Naive thymus-derived CD8-positive, alpha-beta T cell (primary cell): ENCODE measurements at places on chromosomes 4 and X.

- DNase-seq: no peak
Observed at GRCh38 chr4:87895964-87896621, 63.3 kb downstream of the MEPE start.

GRCh38 chr4:21469438-21470300 is 478.9 kb downstream of the KCNIP4 start:
- DNase-seq: no peak

DNA sequence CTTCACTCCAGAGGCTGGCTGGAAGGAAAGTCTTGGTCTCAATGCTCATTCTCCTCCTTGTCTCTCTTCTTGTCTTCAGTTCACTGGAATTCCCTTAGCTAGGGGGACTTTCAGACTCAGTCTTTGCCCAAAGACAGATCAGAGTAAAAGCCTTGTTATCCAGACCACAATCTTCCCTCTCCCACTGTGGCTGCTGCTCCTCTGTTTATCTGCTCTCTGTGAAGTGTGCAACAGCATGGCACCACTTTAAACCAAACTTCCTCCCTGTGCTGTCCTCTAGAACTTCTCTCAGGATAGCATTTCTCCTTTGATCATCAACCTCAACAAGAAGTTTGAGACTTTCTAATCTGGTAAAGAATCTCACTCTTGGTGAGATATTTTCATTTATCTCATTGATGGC is 530.1 kb upstream of the SLIT2 start:
- no peak for DNase-seq

DNA sequence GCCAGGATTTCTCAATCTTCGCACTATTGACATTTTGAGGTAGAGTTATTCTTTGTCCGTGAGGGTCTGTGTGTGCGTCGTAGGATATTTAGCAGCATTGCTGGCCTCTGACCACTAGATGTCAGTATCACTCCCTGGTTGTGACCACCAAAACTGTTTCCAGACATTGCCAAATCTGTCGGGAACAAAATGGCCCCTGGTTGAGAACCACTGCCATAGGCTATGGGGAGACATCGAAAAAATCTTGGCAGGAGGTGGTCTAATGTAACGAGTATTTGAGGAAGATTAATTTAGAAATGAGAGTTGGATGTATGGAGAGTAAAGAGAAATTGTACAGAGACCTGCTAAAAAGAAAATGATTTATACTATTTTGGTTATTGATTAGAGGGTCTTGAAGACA is 108.4 kb downstream of the DOCK11 start:
- peak; percentile 22 for DNase-seq

GRCh38 chr4:78059524-78059889 is 2.4 kb downstream of the FRAS1 start:
- DNase-seq: no peak

DNA sequence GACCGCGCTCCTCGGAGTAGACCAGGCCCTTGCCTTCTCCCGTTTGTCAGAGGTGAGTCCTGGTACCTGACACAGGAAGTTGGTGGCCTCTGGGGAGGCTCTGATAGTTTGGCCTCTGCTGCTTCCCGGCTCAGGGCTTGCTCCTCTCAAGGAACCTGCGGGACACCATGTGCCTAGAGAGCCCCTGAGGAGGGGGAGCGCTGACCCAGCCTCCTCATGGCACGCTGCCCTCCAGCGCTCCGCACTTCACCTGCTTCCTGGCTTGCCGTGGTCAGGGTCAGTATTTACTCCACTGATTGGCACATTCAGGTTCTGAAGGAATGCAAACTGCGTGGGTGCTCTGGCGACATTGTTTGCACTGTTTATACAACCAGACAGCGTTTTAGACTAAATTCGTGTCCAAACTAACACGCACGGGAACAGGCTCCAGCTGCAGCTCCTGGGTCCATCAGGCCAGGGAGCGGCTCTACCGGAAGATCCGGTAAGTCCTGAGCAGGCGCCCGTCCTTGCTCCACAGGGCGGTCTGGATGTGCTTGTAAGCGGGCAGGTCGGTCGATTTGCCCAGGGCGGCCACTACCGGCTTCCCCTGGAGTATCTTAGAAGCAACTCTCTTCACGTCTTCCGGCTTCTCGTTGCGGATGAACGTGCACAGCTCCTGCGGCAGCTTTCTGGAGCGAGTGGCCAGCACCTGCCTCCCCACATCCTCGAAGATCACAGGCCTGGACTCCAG is 121.6 kb upstream of the GRID2 start:
- no peak for DNase-seq

GRCh38 chrX:119419146-119419545 is 20.0 kb downstream of the SLC25A43 start:
- no peak for DNase-seq

DNA sequence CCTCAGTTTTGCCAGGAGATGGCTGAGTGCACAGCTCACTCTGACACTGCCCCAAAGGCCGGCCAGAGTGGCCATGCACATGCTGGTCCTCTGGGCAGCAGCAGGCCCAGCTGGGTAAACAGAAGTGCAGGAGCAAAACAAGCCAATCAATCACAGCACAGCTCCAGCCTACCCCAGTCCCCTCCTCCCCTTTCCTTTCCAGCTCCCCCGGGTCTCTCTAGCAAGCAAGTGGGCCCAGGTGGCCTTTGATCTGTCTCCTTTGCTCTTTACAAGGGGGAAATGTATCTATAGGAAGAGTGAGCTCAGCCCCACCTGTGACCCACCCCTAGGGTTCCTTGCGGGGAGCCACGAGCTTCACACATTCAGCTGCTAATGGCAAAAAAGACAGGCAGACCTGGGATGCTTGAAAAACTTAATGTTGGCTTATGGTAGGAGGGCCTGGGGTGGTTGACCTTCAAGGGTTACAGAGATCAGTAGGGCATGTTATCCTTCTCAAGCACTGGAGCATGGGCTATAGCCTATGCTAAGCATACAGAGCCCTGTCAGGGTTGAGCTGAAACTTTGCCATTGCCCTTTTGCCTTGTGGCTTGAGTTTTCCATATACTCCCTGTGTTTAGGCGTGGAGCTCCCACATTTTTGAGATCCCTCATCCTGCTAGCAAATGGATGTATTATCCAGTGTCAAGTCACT is 57.8 kb upstream of the PLAC1 start:
- no peak for DNase-seq

- DNase-seq: peak; percentile 14
Observed at GRCh38 chrX:136250191-136251040, 784 bp downstream of the MAP7D3 start.

GRCh38 chr4:66852843-66853242 is 692.5 kb downstream of the CENPC start:
- no peak for DNase-seq

DNA sequence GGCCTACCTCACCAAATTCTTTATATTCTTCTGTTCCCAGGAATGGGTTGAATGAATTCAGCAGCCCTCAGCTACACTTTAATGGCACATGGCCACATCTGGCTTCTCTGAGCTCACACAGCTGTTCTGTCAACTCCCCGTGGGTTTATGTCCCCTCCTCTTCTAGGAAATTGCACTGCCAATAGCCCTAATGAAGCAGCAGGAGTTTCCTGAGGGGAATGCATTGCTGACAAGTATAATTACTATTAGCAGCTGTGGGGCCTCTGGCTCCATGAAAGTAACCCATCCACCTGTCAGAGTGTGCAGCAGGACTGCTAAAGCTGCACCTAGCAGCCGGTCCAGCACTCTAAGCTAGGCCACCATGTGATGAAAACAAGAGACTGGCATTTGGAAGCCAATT is 50.3 kb downstream of the FTHL17 start:
- no peak for DNase-seq

- DNase-seq: no peak
Observed at GRCh38 chrX:68098431-68098830, 334.9 kb downstream of the OPHN1 start.

DNA sequence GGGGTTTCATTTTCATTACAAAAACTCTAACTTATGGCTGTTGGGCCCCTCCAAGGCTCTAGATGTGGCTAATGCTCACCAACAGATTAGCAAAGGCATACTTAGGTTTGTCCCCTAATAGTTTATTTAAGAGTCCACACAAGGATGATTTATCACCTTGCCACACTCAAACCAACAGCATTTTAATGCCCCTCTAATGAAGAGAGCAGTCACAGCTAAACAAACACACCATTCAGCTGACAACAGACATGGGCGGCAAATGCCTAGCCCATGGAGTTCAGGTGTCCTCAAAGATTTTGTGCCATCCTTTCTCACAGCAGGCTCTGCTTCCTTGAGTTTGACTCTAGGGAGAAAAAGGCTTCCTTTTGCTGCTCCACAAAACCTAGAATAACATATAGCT is 61.8 kb upstream of the CITED1 start:
- no peak for DNase-seq

DNA sequence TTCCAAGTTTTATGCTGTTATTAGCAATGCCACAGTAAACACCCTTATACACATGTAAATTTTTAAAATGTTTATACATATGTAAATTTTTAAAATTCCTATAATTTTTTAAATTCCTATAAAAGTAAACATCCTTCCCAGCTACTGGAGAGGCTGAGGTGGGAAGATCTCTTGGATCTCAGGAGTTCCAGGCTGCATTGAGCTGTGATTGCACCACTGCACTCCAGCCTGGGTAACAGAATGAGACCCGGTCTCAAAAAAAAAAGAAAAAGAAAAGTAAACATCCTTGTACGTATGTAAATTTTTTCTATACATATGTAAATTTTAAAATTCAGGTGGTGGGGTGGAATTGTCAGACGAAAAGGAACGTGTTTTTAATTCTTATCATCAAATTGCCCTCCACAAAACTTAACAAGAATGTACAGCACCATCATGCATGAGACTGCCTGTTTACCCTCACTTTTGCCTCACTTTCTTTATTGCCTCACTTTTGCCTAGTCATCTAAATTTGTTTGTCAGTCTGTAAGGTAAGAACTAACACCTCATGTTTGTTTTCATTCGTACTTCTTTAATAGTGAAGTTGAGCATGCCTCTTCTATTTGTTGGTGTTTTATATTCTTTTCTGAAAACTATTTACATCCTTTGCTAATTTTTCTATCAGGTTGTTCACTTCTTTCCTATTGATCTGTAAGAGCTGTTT is 8.0 kb downstream of the SLC7A3 start:
- DNase-seq: no peak

- DNase-seq: no peak
Observed at GRCh38 chrX:9205599-9206223, 171.8 kb upstream of the FAM9B start.

GRCh38 chr4:48027653-48028052 is 11.1 kb downstream of the NIPAL1 start:
- DNase-seq: no peak

GRCh38 chr4:76830964-76831703 is 66.8 kb downstream of the SOWAHB start:
- DNase-seq: no peak

GRCh38 chrX:153511784-153512500 is 5.5 kb upstream of the ATP2B3 start:
- DNase-seq: no peak

DNA sequence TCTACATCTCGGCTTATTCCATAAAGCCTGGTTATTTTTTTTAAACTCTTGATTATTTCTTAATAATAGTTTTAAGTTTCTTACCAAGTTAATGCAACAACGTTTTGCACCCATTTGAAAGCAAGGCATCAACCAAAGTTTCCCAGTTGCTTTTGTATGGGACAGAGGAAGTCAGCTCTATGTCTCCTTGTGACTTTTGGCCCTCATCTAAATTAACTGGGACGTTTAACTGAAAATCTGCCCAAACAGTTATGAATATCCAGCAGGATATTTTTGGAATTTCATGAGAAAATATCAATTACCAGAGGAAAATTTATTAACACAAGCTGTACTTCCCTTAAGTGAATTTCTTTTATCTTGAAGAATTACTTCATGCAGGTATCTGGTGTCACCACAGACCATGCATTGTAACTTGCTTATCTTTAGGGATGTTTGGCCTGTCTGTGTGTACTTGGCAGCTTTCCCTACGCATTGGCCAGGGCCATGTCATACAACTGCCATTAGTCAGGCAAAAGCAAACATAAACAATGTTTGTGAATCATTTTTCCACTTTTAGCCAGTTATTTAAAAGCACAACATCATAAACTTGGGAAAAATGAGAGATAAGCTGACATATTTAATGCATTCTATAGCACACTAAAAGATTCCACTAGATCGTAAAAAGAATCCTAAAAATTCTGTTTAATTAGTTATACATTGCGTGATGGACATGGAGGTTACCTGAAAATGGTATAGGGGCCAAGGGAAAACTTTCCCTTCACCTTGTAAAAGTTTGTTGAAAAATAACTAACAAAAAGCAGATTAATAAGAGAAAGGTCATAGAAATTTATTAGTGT is 101.4 kb upstream of the PDE5A start:
- DNase-seq: no peak

GRCh38 chr4:7058792-7059191 is 9.1 kb downstream of the GRPEL1 start:
- no peak for DNase-seq

DNA sequence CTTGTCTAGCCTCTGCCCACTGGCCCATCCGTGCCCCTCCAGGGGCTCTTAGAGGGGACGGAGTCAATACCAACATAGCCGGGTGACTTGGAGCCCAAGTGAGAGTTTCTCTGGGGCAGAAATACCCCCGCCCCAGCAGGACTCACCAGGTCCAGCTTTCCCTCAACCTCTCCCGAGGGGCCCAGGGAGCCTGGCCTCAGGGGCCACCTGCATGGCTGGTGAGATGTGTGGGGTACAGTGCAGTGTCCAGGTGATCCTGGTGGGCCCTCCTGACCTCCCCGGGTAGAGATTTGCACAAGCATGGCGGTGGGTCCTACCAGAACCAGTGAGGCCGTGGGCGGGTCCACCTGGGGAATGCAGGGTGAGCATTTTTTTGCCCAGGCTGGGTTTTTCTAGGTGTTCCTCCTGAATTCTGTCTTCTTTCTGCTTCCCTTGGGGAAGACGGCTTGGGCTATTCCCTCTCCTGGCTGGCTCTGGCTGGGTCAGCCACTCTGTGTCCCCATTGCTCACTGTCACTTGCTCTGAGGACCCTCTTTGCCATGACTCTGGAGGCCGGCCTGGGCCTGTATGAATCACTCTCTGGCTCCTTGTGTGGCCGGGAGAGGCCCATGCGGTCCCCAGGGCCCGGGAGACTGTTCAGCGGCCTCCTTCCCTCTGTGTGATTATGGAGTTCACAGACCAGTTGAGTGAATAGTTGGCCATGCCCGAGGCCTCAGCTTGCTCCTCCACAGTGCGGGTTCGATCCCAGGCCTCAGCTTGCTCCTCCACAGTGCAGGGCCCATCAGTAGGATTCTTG is 71.0 kb upstream of the NKX1-1 start:
- no peak for DNase-seq

DNA sequence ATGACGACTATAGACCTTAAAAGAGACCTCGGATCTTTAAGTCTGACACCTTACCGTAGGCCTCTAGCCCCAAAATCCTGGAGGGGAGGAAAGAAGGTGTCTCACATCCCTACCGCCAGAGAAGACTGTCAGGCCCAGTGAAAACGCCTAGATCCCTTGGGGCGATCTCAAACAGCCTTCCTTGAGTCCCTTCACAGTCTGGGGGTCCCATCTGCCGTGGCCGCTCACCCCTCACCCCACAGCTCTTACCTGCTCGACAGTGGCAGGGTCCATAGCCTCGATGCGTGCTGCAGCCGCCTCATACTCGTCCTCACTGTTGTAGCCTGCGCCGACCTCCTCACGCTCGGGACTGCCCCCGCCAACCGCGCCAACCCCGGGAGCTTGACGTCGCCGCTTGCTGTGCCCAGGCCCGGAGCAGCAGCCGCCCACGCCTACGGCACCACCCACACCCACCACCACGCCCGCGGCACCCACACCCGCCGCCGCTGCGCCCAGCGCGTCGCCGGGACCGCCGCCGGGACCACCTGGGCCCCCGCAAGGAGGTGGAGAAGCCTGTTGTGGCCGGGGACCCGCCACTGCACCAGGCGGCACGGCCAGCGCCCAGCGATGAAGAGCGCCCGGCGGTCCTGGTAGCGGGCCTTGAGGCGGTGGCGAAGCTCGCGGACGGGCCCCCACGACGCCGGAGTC is 536 bp downstream of the OTUD5 start:
- peak; percentile 64 for DNase-seq
